ENCODE measurements at places on chromosomes 5 and 9.

DNA sequence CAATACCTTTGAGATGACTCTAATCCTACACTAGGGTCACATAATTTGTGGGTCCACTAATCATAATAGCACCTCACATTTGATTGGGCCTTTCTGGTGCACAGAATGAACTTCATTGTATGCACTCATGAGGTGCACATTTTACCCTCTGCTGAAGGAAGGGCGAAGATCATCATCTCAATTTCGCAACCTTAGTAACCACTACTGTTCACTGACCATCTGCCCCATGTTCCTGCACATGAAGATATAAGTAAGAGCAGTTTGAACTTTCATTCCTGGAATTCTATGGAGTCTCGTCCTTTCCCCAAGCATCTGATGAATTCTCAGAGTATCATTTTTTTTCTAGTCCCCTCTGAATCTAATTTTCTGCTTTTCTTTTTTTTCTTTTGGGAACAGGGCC, 21.2 kb downstream of the GAS1 start:
- no peak for DNase-seq

DNA sequence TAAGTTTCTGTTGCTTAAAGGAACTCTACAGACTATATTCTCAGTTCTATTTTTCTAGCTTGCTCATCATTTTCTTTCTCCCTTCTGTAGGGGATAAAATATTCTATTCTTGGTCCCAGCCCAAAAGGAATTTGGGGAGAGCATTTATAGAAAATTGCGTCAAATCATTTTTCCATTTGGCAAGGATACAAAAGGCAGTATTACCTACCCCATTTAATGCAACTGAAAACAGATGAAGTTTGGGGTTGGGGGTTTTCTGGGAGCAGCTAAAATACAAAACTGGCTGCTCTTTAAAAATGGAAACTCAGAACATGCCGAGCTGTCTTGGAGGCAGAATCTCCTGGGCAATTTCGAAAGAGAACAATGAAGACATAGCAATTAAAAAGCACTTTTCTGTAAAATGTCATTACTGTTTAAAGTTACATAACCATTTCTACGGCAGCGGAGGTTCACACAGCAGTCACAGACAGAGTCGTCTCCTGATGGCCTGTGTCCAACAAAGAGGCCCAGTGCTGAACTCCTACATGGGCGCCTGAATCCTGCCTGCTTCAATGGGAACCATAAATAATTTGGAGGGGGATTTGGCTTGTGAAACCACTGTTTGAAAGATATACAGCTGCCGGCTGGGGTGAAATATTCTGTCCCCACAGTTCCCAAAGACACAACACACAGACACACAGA, 152.4 kb downstream of the BRINP1 start:
- DNase-seq = no peak

DNA sequence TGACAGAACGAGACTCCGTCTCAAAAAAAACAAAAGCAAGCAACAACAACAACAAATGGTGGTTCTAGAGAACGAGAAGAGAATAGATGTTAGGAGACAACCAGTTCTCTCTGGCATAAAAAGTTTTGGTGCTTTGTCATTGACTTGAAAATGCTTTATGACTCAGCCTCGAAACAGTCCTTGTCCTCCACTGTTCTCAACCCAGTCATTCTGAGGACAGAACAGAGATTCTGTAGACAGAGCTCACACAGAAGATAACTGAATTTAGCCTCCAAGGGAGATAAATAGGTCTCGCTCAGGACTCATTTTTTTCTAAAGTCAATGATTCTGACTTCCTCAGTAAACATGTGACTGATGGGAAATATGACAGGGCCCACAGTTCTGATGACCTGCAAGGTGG, 76.0 kb upstream of the FSTL4 start:
- DNase-seq = no peak

DNA sequence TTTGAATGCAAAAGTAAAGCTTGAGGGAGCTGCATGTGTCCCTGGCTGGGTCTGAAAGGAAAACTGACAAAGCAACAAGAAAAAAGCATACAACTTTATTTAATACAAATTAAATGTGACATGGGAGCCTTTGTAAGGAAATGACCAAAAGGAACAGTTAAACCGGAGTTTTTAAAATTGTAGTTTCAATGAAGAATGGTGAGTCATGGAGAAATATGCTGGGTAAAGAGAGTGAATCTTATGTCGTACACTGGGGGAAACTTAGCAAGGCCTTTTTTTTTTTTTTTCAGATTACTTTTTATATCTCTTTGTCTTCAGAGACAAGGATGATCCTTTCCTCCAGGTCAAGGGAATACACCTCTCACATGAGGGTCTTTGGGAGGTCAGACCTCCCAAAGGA, 50.1 kb upstream of the FBXL17 start:
- no peak for DNase-seq

DNA sequence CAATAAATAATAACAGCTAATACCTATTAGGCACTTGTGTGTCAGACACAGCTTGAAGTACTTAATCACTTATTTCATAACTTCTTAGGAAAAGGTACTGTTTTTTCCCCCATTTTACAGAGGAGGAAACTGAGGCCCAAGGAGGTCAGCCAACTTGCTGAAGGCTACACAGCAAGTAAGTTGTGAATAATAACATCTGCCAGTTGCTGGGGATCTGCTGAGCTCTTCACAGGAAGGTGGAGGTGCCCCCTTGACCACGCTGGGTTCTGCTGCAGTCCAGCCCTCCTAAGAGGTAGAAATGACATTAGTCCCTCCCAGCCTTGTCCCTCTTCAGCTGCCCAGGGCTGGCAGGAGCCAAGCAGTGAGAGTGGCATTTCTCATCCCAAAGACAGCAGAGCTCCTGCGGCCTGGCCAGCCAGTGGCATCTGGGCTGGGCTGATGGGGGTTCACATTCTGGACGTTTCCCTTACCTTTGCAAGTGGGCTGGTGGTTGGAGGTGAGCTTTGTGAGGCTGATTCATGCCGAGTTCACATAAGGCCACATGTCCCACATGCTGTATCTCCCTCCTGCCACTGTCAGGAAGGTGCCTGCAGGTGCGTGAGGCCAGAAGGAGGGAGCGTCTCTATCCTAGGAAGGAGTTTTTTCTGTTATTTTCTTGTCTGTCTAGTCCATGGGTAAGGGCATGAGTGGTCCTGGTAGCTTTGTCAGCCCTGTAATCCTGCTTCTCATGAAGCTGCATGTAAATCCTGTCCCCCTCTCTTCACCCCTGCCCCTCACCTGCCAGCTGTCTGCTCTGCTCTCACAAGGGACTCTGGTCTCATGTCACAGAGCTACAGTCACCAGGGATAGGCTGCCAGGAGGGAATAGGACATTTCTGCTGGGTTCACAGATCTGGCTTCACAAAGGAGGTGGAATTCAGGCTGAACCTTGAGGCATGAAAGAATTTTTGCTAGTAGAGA, 171.7 kb downstream of the MACROH2A1 start:
- no peak for DNase-seq

DNA sequence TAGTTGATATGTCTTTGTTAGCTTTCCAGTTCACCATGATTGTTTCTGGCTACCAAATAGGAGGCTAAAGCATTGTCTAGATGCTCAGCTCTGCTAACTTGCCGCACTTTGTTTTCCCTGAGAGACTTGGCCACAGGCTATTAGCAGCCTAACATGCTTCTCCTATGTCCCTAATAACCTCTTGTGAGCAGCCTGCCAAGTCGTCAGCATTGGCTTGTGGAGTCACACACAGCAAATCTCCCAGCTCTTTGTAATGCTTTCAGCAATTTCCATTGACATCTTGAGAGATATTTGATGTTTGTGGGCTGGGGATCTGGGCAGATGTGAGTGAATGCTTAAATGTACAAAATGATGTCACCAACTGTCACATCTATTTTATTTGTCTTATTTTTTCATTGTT, 346.9 kb downstream of the KDM4C start:
- no peak for DNase-seq

- DNase-seq = no peak
Measured at GRCh38 chr5:40277161-40277906, 402.4 kb upstream of the PTGER4 start.

GRCh38 chr5:139764886-139765408, 30.7 kb upstream of the PSD2 start:
- DNase-seq = no peak

DNA sequence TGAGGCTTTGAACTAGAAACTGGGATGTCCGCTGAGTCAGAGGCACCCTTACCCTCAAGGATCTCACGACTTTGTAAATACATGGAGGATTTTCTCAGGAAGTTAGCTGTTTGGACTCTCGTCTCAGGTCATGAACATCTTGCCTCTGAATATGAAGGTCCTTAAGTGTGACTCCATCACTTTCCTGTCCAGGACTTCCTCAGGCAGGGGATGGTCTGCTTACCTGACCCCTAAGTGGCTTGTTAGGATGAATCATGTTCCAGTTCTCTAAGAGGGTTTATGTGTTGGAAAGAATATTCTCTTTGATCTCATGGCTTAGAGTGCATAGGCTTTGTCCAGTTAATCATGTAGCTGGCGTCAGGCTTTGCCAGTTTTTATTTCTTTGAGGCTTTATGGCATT, 511.7 kb upstream of the KLF4 start:
- no peak for DNase-seq

DNA sequence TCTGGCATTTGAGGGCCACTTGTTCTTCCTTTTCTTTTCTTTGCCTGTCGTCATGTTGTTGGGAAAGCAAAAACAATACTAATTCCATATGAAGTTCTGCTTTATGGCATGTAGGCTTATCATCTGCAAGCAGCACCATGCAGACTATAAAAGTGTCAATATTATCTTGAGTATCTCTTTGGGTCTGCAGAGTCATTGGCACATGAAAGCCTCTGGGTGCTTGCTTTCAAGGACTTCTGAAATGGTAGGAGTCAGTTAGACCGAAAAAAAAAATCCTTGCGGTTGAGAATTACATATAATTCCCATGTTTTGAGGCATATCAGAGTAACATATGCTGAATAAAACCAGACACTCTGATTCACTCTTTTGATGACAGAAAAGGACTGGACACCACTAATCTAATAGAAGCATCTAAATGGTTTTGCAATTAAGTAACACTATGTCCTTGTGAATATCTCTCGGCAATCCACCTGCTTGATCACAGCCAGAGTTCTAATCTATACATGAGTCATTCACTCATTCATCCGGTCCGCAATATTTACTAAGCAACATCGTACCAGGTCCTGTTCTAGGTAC, 44.4 kb downstream of the GNAQ start:
- no peak for DNase-seq

GRCh38 chr5:124878583-124879342, 132.3 kb upstream of the ZNF608 start:
- DNase-seq = no peak

DNA sequence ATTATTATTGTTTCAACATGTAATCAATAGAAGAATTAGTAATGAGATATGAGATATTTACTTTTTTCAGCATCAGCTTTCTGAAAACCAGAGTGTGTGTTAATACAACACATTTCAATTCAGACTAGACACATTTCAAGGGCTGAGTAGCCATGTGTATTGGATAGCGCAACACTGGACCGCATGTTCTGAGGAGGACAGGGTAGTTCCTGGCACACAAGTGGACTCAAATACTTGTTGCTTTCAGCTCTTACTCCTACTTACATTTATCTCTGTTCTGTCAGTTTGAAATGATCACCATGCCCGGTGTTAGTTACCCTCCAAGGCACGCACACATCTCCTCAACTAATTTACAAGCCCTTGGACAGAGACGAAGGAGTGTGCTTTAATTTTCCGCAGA, 126.6 kb downstream of the SLC24A2 start:
- no peak for DNase-seq

- DNase-seq = no peak
Measured at GRCh38 chr9:36893184-36893583, 140.9 kb downstream of the PAX5 start.

DNA sequence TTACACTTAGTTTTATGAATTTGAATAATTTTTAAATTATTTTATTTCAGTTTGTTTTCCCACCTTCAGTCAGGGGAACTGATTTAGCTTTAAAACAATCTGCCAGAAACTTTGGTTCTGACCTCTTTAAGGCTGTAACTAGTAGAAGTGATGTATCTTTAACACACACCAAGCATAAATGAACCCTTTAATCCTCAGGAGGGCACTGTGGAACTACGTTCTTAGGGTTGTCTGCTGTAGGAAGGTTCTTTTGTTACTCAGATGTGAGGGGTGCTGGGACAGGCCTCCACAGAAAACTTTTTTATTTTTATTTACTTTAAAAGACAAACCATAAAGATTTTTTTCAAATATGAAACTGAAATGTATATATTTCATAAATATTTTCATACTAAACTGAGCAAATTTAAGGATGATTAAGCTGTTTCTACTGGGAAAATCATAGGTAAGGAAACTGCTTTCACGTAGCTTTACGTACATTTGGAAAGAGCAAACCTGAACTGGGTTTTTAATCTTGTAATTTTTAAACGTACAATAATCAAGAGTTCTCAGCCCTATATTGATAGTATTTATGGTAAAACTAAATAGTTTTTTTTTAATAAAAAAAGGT, 5.3 kb downstream of the KLF4 start:
- peak; percentile 91 for DNase-seq
